ENCODE measurements at places on chromosomes 7 and 10.

- no peak for DNase-seq
These were observed 79.5 kb downstream of the DIP2C start for GRCh38 chr10:609868-610545.

- no peak for DNase-seq
These were observed 128.9 kb downstream of the CELF2 start for GRCh38 chr10:11146402-11147171.

- no peak for DNase-seq
These were observed 2.4 kb upstream of the HMX2 start for GRCh38 chr10:123145542-123146012.

DNA sequence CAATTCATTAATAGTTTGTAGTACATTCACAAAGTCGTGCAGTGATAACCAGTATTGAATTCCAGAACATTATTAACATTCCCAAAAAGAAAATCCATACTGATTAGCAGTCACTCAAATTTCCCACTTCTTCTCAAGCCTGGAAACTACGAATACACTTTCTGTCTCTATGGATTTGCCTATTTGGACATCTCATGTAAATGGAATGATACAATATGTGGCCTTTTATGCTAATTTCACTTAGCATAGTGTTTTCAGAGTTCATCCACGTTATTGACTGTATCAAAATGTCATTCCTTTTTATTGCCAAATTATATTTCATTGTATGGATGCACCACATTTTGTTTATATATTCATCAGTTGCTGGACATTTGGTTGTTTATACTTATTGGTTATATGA lies 78.8 kb downstream of the STK31 start:
- DNase-seq = no peak

All from astrocyte of the spinal cord (primary cell).